CD4-positive, alpha-beta T cell treated with Interleukin-2 at 100 ng/mL for 4 hours (primary cell): ENCODE measurements at places on chromosomes 1 and 21.

- DNase-seq = no peak
Measured at GRCh38 chr1:109749221-109749620, 8.4 kb upstream of the GSTM3 start.

GRCh38 chr1:6329396-6329795, 64.2 kb downstream of the ACOT7 start:
- no peak for DNase-seq

DNA sequence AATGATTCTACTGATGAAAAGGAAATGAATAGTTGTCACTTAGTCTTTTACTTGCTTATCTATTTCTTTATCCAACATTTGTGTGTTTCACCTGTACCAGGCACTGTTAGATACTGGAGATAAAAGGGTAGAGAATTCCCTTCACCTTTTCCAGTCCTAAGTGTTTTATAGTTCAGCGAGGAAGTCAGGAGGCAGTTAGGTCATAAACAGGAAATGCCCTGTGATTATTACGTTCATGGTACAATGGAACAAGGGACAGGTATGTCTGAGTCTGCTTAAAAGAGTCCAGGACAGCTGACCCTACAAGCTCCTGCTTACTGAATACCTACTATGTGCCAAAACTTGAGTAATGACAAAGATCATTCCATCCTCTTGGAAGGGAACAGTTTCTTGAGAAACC, 77.8 kb downstream of the TNR start:
- no peak for DNase-seq

DNA sequence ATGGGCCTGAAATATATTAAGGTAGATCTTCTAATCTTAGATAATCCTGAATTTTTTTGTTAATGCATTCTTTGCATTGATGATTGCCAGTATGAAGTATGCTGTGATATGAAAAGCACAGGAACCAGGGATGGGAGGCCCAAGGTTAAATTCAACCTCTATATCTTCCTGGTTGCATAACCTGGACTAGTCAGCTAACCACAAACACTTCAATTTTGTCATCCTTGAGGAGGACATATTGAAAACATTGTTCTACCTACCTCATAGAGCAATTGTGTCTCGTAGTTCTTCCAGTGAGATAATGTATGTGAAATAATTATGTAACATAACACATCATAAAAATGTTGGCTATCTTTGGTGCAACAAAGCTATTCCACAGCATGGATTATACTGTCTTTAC, 25.6 kb downstream of the PDC start:
- no peak for DNase-seq

DNA sequence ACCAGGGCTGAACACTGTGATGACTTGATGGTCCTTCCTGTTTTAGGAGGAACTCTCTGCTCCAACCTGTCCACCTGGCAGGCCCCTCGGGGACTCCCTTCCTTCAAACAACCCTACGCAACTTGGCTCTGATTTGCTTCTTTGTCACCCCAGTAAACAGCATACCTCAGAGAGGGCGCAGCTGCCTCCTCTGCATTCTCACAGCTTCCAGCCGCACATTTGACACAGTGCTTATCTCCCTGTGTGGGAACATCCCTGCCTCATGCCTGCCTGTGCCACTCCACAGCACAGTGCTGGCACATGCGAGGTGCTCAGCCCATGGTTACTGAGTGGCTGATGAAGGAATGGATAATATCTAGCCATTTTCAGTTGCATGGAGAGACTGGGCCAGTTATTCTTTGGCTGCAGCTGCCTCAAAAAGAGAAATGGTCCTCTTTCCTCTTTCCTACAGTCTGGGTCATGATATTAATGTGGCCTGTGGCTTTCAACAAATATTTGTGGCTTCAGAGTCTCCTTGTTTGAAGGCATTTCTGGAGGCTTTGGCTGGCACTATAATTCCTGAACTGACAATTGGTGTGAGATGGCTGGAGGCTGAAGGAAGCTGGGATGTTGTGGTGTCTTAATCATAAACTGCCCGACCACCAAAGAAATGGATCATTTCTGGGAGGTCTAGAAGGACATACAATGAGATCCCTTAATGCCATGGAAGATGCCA, 77.9 kb downstream of the TENT5C start:
- DNase-seq = no peak

DNA sequence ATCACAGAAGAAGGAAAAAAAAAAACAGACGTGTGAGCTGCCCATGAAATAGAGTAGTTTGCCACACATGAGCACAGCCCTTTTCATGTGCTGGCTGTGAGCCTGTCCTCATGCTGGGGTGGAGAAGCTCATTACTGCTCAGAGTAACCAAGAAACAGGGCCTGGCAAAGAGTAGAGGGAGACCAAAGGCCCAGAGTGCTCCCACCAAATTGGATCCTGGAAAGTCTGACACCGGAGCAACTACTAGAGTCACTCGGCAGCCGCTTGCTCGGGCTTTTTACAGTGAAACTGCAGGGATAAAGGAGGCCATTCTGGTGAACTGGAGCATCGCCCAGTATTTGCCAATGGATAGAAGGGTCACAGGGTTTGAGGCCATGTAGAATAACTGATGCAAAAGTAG, 64.4 kb upstream of the BARHL2 start:
- DNase-seq = no peak

DNA sequence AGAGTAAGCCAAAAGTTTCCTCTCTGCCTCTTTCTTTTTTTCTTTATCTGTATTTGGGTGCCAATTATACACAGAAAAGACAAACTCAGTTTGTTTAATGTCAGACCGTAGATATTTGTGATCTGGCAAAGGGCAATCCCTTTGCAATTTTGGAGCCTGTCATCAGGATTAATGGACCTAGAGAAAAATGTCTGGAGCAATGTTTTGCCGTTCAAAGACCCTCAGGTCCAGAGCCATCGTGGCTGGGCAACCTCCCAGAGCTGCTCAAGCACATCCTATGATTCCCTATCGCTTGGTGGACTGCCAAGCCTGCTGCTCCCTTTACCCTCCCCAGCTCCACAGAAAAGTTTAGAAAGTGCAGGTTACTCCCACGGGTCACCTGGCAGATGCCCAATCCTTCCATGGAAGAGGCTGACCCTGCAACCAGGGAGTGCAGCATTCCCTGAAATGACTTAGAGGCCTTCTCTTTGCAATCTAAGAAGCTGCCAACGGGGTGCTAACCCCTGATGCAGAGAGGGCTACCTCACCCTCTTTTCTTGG, 112.5 kb upstream of the NGF start:
- DNase-seq = no peak
